ENCODE measurements at places on chromosomes 4 and X.

DNA sequence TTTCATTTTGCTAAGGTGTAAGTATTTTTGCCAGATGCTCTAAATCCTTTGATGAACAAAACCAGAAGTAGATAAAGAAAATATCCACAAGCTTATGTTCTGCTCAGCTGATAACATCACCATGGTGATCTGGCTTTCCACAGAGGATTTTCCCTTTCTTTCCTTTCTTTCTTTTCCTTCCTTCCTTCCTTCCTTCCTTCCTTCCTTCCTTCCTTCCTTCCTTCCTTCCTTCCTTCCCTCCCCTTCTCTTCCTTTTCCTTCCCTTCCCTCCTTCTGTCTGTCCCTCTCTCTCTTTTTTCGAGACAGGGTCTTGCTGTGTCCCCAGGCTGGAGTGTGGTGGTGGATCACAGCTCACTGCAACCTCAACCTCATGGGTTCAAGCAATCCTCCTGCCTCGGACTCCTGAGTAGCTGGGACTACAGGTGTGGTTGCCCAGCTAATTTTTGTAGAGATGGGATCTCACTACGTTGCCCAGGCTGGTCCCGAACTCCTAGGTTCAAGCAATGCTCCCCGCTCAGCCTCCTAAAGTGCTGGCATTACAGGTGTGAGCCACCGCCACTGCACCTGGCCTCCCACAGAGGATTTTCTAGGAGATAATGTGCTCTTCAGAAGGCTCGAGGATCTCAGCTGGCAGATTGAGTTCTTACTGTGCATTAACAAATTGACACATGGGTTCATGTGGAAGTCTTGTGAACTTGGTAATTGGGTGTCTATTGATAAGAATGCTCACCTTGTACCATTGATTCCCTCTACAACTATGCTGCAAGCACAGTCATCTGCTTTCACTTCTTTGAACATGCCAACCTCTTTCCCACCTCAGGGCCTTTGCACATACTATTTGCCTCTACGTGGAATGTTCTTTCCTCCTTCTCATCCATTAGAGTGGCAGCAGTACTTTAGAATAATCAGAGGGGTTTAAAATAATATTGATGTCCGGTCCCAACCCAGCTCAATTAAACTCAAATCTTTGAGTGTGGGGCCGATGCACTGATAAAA lies 1.4 kb upstream of the RHOH start:
- no peak for DNase-seq

DNA sequence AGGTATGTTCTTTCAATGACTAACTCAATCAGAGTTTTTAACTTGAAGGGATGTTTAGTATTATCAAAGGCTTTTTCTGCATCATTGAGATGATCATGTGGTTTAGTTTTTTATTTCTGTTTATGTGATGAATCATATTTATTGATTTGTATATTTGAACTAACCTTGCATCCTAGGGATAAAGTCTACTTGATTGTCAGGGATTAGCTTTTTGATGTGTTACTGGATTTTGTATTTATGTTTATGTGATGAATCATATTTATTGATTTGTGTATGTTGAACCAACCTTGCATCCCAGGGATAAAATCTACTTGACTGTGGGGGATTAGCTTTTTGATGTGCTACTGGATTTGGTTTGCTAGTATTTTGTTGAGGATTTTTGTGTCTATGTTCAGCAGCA lies 615.4 kb upstream of the GRID2 start:
- DNase-seq: no peak

- no peak for DNase-seq
Observed at GRCh38 chr4:110049951-110050925, 137.6 kb downstream of the EGF start.

- no peak for DNase-seq
Observed at GRCh38 chr4:94530073-94530472, 78.3 kb downstream of the PDLIM5 start.

- DNase-seq: no peak
Observed at GRCh38 chr4:146389561-146389960, 132.2 kb downstream of the SLC10A7 start.

- DNase-seq: no peak
Observed at GRCh38 chr4:87377816-87378215, 13.2 kb downstream of the HSD17B11 start.

GRCh38 chr4:150580306-150580705 lies 1.6 kb upstream of the MAB21L2 start:
- no peak for DNase-seq

DNA sequence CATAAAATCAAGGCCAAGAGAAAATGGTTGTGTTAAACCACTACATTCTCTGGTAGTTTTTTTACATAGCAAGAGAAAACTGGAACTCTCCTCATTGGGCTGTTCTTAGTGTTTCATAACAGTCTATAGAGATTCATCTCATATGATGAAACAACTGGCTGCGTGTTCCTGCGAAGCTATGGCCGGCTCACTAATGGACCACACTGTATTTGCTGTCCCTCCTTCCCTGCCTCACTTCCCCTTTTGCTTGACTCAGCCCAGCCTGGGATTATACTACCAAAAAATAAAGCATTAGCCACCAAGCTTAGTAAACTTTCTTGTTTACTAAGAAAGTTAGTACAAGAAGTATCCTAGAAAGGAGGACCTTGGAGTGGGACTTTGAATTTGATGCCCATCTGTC lies 31.6 kb upstream of the LSM6 start:
- DNase-seq: no peak

DNA sequence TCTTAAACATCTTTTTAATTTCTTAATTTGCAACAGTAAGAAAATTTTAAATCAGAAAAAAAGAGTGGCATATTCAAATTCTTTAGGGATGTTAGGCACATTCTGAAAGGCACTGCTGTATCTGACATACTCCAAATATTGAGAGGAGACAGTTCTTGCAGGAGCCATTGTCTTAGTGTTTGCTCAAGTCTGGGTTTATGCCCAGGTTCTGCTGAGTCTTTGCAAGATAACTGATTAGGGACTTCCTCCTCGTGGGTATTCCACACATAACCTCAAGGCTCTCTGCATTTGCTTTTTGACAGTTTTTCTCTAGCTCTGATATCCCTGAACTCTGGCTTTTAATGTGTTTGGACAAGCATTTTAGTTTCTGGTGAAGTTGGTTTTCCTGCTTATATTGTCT lies 52.6 kb downstream of the RPS3A start:
- no peak for DNase-seq

GRCh38 chr4:2626231-2626630 lies 89.8 kb downstream of the FAM193A start:
- DNase-seq: no peak

DNA sequence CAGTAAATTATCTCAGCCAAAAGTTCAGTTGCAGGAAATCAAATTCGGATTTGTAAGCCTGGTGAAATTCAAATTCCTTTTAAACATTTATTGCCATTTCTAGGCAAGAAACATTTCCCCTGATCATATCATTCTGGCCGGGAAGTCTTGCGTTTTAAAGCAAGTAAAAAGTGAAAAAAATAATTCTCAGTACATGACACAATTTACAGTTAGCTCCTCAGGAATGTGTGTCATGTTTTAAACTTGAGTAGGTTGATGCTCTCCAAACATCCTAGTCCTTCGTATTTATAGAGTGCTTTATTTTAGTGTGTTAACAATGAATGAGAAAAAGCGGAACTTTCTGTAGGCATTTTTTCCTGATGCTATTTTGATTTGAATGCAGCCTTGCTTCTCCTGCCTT lies 158.3 kb upstream of the SCML1 start:
- DNase-seq: no peak

DNA sequence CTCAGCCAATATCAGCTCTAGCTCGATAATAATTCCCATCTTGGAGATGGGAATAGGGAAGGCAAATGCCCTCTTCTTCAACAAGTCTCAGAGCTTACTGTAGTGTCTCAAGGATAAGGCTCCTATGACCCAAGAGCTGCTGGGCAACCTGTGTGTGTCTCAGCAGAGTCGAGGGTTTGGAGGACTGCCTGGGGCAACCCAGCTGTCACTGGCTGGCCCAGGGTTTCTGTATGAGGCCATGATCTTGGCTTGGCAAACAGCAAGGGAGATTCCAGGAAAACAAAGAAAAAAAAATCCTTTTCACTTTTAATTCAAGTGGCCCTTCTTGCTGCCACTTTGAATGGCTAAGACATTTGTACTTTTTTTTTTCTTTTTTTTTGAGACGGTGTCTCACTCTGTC lies 34.4 kb downstream of the TMSB4X start:
- no peak for DNase-seq

GRCh38 chr4:39565878-39566600 lies 38.8 kb upstream of the UGDH start:
- no peak for DNase-seq

DNA sequence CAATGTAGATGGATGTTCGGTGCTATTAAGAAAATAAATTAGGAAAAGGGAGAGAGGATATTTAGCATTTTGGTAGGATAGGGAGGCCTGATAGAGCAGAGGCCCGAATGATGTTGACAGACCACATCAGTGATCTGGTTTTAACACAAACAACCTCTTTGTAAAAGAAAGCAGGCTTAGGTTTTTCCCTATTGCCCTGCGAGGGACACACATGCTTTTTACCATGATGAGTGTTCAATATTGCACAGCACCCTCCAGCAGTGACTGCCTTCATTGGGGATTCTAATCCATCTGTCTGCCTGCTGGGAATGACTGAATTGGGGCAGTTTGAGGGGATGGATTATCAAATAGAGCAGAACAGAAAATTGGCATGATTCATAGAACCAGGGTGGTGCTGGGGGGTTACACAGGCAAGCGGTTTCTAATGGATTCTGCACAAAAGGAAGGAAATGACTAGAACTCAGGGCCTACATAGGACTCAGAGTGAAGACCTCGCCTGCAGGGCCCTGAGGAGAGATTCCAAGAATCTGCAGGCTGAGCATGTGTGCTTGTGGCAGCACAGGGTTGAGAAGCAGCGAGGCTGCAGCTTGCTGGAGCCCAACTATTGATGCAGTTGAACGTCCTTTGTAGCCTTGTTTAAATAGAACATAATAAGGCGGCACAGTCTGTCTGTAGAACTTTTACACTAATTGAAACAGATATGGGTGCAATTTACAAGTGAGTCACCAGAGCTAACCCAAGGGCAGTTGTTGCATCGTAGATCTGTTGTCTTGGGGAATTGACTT lies 58.0 kb downstream of the RHOH start:
- DNase-seq: no peak

DNA sequence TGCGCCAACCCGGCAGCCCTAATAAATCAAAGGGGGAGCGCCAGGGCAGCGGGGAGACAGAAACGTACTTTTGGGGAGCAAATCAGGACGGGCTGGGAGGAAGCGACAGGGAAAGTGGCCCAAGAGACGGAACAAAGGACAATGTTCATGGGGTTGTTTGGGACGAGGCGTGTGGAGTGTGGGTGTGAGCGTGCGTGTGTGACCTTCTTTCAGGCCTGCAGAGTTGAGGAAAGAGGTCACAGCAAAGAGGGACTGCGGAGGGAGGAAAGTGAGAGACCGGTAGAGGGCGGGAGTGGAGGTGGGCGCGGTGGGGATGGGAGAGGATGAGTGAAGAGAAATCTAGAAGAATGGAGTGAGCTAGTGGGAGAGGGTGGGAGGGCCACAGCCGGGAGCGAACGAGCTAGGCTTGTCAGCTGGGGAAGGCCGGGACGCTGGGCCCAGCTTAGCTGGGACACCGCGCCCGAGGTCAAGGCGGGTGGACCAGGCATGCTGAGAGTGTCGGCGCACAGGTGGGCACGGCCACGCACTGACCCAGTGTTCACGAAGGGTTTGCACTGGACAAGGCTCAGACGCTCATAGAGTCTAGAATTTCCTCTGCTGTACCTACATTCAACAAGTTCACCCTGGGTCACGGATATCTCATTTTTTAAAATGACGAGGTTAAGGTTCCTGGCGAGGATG lies 14.7 kb upstream of the PITX2 start:
- DNase-seq: no peak

DNA sequence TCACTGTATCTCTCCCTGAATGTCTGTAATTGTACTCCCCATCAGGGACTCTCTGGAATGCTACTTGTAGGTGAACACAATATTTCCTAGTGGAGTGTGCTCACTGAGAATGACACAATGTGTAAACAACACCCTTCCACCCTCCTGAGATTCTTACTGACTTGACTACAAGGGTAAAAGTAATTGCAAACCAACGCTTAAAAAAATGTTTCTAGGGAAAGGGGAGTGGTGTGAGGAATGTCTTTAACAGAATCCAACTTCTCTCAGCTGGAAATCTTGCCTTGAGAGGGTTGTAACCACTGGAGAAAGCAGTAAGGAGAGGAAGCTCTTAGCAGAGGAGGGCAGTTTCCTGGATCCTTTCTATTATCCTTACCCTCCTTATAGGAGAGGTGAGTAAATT lies 5.1 kb upstream of the RAPGEF2 start:
- DNase-seq: no peak

DNA sequence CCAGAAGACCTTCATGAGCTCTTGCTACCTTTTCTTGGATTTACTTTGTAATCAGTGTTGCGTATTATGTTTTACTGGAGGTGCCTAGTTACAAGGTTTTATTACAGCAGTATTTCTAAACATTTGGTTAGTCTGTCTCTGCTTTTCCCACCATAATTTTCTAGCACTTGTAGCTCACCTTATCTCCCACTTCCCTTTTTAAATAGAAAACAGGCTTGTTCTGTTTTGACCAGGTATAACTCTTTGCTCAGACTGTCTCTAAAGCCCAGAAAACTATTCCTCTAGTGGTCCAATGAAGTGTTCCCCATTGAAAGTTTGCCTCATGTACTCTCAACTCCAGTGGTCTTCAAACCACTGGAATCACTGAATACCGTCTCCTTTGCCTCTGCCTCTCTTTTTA lies 43.9 kb downstream of the AFF1 start:
- no peak for DNase-seq

DNA sequence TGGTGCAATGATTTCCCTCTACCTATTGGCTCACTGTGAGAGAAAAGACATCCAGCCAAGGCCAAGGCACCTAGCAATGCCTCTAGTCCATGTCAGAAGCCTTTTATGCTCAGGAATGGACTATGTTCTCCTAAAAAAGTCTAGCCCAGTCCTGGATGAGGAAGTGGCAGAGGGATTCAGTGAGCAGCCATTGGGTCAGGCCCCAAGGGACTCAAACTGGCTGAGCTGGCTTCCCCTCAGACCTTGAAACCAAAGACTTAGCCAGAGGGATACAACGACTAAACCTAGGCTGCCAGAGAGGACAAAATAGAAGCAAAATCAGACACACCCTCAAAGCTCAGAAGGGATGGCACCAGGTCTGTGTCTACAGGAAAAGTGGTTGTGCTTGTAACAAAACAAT lies 49.1 kb downstream of the ARHGEF9 start:
- DNase-seq: no peak

DNA sequence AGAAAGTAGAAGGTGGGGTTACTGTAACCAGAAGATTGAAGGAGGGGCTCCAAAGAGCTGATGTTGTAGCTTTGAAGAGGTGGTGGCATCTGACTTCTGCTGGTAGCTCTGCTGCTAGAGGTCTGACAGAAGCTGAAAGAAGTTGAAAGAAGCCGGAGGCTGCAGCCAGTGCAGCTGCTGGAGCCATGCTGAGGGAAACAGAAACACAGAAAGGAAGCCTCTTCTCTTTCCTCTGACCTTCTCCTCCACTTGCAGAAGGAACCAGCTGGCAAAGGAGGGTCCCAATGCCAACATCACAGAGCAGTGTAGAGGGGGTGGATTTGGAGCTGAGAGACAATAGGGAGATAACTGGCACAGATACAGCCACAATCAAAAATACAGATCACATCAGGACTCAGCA lies 89.3 kb upstream of the HHIP start:
- no peak for DNase-seq
